ENCODE measurements at places on chromosomes 3 and 15.

DNA sequence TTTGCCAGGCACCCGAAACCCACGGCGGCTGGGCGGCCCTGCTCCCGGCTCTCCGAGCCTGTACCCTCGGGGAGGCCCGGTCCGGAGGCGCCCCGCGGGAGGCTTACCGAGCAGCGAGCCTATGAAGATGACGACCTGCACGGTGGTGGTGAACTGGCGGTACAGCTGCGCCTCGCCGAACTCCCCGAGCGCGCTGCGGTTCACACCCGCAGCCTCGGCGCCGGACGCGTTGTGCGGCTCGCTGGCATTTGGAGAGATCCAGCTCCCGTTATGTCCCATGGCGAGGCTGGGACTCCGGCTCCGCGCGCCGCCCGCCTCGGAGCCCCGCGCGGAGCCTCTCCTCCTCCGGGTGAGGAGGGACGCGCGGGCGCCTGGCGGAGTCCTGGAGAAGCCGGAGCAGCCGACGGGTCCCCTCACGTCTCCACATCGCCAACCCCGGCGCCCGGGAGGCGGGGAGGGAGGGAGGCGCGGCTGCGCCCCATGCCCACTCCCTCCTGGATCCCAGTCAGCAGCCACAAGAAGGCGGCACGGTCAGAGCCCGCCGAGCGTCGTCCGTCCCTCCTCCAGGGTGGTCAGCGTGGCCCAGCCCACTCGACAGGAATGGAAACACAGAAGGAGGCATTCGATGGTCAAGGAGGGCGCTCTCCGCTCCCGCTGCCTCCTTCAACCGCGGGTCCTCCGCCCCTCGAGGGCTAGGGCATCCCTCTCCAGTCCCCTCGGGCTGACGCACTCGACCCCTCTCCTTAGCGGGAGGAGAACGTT lies at the start of gene GPR176:
GPR176 (minus strand) TSS at position 519 of the 762 bp plus-strand sequence; CDS start at position 279, 240 bp downstream.
- DNase-seq: no peak

GRCh38 chr3:189941679-189942078 lies 179.0 kb downstream of the P3H2 start:
- no peak for DNase-seq

DNA sequence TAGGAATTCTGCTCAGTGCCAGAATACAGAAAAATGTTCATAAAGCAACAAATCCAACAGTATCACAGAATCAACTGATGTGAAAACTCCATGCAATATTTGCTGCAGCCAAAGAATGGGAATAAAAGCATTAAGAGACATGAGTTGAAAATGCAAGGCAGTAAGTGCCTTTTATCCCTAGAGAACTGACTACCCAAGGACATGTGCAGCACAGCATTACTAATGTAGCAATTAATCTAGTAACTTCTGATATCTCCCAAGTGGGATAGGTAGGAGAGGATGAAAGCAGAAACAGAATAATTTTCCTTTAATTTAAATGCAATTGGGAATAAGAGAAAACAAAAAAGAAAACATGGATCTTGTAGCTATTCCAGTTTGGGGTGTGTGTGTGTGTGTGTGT lies 497.5 kb upstream of the CBLB start:
- DNase-seq: no peak

DNA sequence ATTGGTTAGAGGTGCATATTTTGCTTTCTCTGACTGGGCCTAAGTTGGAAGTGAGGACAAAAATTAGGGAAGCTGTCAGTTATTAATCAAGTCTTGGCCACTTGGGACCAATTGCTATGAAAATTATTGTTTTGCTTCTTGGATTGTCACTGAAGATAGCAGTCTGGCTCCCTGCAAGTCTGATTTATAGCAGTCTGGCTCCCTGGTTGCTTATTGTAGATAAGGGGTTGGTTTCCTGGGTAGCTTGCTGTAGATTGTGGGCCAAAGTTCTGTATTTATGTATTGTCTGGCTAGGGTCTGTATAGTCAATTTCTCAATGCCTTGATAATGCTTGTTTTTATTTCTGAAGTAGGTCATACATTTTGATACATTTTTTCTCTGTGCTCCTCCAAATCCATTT lies 13.3 kb upstream of the DRD3 start:
- DNase-seq: no peak

DNA sequence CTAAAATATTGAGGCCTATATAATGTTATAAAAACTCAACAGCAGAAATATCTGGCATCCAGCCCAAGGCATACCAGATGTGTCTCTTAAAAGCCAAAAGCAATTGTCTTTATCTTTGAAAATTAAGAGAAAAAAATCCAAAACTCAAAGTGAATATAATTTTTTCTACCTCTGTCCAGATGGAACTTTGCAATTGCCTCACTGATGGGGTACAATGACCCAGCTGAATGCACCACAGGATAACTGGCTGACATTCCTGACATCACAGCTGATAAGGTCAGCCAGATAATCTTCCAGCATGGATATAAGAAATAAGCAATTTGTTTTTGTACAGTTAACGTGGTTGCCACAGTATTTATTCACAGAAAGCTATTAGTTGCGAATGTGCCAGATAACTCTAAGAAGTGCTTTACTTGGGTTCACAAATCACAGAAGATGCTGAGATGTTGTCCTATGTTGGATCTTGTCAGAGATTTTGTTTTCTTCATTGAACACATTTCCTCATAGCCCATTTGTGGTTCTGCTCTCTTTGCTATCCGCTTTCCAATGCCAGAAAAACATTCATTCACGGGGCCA lies 566.9 kb upstream of the CCDC54 start:
- no peak for DNase-seq

DNA sequence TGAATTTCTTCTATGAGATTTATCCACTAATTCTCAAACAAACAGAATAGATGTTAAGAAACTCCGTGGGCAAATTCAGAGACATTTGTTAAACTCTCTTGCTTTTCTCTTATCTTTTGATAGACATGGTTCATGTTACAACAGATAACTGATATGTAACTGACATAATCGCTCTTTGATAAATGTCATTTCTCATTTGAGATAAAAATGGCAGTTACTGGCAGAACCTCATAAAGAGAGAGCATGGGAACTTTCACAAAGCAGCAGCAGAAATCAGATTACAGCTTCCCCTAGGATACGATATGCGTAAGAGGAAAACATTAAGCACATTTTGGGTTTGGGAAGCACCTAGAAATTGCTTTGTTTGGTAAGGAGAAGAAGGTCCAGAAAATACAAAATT lies 126.1 kb downstream of the CADPS start:
- no peak for DNase-seq

DNA sequence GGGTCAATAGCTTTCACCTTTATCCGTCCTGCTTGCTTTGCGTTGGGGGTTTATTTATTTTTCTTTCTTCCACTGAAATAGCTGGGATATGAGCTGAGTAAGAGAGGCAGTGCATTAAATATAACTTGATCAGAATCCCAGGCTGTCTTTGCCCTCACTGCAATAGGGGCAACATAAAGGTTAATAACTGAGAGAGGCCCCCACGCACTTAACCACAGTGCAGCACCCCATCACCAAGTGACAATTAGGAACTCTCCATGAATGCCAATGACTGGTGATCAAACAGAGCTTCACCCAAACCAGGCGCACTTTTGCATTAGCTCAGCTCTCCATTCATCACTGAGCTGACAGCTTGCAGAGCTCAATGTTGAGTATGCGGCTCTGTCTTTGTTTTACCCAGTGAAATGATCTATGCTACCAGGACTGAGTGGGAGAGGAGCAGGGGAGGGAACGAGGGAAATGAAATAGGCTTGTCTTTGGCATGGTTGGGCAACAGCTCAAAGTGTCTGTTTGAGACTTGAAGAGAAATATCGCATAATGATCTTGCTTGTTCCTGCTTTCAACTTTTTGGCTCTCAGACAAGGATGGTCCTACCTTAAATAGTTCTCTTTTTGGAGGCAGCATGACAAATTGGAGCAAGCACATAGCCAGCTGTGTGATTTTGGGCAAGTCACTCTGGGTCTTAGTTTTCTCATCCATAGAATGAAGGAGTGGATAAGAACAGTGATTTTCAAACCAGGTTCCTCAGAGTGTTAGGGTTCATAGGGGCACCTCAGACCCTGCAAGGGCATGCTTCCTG lies 14.5 kb upstream of the GLCE start:
- no peak for DNase-seq

GRCh38 chr3:100844063-100844936 lies 135.0 kb downstream of the TFG start:
- no peak for DNase-seq

GRCh38 chr3:23396746-23397145 lies 193.6 kb downstream of the UBE2E2 start:
- no peak for DNase-seq

DNA sequence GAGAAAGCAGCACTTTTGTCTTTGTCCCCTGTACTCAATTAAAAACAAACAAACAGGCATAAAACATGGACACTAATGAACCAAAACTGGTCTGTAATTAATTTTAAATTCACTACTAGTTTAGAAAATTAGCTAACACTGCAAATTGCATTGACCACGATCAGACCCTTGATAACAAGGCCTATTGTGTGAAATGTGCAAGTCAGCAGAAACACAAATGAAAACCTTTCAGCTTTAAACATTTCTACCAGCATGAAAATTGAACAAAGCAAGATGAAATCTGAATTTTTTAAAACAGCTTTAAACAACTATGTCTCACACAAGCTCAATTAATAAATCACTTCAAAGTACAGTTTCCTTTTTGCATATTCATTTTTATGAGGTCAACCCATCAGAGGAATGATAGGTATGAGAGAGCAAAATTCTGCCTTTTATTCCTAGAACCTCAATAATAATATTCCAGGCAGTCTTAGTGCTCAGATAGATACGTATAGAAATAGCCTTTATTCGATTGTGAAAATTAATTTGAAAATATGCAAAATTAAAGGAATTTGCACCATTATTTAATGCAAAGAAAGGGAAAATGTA lies 27.0 kb upstream of the CHMP2B start:
- no peak for DNase-seq

GRCh38 chr15:81516461-81516860 lies 142.4 kb upstream of the TMC3 start:
- no peak for DNase-seq

DNA sequence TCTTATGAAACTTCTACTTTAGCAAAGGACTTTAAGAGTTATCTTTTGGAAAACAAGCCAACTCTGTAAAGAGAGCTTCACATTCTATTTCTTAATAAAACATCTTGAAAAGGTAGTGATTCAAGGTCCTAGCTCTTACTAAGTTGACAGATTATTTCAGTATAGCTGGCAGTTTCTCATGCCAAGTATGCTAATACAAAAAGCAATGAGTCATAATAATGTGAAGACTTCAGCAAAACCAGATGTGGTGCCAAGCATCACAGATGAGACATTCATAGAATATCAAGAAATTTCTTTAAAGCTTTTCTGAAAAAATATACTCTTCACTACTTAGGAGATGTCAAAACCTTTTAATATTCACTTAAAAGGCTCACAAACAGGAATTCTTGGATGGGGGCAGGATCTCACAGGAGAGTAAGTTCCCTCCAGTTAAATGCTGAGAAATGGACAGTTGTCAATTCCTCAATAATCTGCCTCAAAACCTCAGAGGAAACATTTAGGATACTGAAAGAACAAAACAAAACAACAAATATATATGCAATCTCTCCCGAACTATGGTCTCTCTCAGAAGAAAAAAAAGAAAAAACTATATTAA lies 45.6 kb downstream of the DCBLD2 start:
- DNase-seq: no peak

GRCh38 chr15:100732211-100733055 lies 130.0 kb downstream of the ASB7 start:
- no peak for DNase-seq

GRCh38 chr3:78659386-78659987 lies 1108.3 kb downstream of the ROBO1 start:
- no peak for DNase-seq

DNA sequence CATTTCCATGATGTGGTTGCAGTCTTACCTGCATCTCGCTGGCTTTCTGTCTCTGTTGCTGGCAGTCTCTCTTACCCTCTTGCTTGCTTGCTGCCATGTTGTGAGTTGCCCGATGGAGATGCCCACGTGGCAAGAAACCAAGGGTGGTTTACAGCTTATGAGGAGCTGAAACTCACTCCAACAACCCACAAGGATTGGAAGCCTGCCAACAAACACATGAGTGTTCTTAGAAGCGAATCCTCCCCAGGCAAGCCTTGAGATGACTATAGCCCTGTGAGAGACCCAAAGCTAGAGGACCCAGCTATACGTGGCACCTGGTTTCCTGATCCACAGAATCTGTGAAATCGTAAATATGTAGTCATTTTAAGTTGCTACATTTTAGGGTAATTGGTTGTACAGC lies 490.9 kb upstream of the ADAMTS9 start:
- DNase-seq: no peak

- DNase-seq: no peak
These were observed 279.9 kb downstream of the PTPRG start for GRCh38 chr3:61841111-61841845.

DNA sequence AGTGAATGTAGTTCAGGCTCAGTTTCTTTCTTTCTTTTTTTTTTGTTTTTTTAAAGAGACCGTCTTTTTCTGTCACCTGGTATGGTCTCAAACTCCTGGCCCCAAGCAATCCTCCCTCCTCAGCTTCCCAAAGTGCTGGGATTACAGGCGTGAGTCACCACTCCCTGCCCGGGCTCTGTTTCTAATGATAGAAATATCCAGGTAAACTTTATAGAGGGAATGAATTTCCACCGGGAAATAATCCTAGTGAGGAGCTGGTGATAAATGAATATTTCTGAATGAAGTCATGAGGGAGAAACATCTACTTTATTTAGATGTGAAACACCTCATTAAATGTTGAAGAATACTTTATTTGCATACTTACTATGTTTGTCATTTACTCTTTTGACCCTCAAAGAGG lies 7.2 kb downstream of the RNF13 start:
- no peak for DNase-seq

DNA sequence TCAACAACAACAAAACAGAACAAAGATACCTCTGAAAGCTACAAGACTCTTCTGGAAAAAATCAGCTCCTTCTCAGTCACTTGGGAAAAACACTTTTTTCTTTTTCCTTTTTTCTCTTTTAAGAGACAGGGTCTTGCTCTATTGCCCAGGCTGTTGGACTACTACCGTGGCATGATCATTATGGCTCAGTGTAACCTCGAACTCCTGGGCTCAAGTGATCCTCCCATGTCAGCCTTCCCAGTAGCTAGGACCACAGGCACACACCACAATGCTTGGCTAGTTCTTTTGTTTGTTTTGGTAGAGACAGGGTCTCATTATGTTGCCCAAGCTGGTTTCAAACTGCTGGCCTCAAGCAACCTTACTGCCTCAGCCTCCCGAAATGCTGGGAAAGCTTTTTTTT lies 12.8 kb downstream of the MYO9A start:
- no peak for DNase-seq

DNA sequence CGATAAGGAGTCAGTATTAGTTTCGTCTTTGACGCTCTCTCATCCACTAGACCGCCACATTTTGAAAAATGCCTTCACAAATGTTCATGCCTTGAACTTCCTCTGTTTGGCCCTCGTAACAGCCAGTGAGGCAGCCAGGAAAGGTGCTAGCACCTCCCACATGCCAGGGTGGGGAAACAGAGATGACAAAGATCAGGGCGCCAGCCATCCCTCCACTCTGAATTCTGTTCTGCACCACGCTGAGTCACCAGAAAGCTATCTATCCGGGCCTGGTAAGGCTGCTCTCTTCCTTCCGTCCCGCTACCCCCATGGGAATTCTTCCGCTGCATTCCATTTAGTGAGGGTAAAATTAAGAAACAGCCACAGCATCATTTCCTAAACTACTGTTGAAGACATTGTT lies 31.3 kb upstream of the BCL2L10 start:
- no peak for DNase-seq

Measured in esophagus squamous epithelium (tissue), 5 donors.